ENCODE measurements at places on chromosomes 2 and 18.

GRCh38 chr2:143559147-143559546 lies 429.9 kb downstream of the ARHGAP15 start:
- no peak for DNase-seq

- DNase-seq: no peak
Observed at GRCh38 chr18:3170441-3171161, 49.2 kb downstream of the MYOM1 start.

- no peak for DNase-seq
Observed at GRCh38 chr2:63225964-63226686, 175.5 kb downstream of the OTX1 start.

GRCh38 chr2:16607301-16607700 lies 58.3 kb downstream of the CYRIA start:
- DNase-seq: no peak

GRCh38 chr2:156918410-156918809 lies 339.1 kb upstream of the GALNT5 start:
- DNase-seq: no peak

- DNase-seq: no peak
Observed at GRCh38 chr2:32772638-32773447, 145.0 kb downstream of the TTC27 start.

- DNase-seq: no peak
Observed at GRCh38 chr2:174764280-174765255, at the start of gene CHRNA1. Gene CHRNA1, minus strand, starts transcription at chr2:174764472. Its CDS starts 78 bp downstream, at chr2:174764394.

DNA sequence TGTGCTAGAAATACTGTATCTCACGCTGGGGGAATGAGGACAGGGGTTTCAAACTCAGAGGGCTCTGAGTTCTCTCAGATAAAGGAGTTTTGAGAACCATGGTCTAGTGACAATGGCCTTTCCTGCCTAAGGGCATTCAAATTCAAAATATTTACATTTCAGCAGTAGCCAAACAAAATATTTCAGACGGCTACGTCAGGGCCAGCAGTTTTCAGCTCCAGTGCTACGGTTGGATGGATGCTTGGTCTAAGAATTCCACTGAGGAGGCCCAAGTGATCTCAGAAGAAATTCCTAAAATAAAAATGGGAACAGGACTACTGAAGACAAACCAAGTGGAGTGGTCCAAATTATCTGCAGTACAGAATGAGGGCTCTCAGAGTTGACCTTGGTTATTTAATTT lies 41.1 kb upstream of the SCG2 start:
- no peak for DNase-seq

GRCh38 chr2:182826064-182826463 lies 40.4 kb downstream of the FRZB start:
- no peak for DNase-seq

DNA sequence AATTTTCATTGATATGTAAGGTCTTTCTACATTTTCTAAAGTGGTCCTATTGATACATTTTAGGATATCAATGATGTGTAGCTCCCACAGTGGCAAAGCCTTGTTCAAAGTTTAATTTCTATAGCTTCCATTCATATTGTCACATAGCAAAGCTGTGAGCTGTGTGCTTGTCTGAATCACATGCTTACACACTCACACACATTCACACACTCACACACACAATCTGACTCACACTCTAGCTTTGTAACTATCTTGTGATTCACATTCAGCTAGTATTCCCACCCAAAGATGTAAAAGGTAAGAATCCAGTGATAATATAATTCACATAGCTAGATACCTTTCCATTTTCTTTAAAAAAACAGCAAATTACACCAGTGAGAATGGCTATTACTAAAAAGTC lies 58.7 kb downstream of the MAPRE2 start:
- DNase-seq: no peak

GRCh38 chr2:231601356-231602229 lies 8.9 kb downstream of the TEX44 start:
- peak; percentile 58 for DNase-seq

DNA sequence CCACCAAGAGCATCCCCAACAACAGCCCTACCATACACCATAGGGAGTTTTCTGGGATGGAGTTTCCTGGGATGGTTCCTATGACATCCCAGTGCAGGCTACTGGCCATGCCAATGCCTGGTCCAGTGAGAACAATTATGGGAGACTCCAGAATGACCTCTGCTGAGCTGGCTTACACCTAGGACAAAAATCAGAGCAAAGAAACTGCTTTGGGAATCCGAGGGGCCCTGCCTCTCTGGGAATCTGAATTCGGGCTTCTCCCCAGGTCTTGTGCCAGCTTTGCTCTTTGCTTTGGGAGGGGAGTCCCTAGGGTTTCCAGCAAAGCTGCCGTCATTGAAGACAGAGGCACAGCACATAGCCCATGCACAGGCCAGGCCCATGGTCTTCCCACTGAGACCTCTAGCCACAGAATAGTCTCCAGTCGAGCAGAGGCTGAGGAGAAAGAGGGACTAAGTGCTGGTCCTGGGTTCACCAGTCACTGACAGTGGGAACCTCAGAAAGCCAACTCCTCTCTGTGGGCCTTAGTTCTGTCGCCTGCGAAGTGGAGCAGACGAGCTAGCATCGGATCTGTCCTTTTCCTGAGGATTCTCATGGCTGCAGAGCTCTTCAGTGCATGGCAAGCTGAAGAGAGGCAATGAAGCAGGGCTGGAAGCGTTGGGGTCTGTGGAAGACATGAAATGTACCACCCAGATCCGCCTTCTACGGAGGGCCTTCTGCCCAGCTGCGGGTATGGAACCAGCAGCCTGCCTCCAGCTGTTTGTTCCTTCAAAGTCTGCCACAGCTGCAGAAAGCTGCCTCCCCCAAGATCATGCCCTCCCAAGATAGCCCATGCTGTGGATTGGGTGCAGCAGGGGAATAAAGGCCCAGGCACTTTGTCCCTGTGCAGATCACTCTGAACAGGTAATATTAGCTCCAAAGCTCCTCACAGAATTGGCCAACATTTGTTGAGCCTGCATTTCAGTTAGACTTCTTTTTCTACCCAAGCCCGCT lies 11.2 kb upstream of the LBH start:
- no peak for DNase-seq

GRCh38 chr2:3326871-3327270 lies 50.7 kb downstream of the EIPR1 start:
- no peak for DNase-seq

DNA sequence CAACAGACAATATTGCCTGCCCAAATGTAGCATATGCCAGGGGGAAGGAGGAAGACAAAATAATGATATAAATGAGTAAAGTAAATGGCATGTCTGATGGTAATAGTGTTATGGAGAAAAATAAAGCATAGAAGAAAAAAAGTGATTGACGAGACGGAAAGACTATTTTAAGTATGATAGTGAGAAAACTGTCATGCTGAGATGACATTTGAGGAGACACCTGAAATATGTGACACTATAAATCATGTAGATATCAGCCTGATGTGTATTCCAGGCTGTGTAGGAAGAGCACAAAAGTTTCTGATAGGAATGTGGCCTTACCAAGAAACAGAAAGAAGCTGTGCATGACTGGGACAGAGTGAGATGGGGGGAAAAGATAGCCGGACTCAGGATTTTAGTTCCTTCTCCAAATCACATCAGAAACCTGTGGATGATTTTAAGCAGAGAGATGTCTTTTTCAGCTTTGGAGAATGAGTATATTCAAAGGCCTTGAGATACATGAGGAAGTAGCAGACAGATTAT lies 387.3 kb upstream of the SYT4 start:
- no peak for DNase-seq

DNA sequence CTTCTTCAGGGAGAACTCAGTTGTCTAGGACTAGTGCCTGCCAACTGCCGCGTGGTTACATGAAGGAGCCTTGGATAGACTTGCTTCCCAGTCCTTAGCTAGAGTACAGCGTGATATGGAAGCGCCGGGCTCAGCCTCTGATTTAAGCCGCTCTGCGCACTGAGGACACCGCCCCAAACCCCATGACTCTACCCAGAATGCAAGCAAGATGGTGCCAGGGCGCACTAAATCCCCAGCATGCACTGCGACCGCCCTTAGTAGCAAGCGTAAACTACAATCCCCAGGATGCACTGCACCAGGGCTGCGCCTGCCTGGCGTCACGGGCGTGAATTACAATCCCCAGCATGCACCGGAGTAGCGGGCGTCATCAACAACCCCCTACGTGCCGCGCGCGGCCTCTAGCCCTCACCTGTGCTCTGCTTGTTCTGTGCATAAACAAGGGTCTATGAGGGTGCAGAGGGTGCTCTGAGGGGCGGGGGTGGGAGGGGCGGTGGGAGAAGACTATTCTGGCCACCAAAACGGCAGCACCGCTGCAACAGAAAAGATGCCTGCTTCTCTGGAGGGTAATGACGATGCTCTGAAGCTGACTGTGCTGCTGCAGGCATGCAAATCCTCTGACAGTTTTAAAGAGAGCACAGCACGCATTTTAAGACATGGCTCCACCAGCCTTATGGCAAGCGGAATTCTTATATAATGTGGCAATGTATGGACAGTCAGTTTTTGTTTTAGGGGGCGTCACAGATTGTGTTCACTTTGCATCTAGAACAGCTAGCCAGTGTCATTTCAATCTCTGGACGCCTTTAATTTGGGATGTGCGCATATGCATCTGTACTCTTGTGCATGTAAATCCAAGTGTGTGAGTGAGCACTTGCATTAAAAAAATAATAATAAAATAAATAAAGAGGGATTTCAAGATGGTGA lies 282.5 kb upstream of the MYT1L start:
- DNase-seq: peak; percentile 46

Data from activated B cell treated with CpG ODN at 0.5 μM for 24 hours (primary cell).